Right forelimb (tissue), 1 donor: ENCODE measurements at places on chromosomes 1 and 21.
A peak's percentile ranks its signal among the peaks of the same experiment; 100 is the strongest.

GRCh38 chr1:183023146-183023600 is at the start of gene LAMC1:
TSS of gene LAMC1 (plus strand) at chr1:183023420. CDS start at chr1:183023717, 297 bp downstream.
- peak; percentile 91 for DNase-seq

DNA sequence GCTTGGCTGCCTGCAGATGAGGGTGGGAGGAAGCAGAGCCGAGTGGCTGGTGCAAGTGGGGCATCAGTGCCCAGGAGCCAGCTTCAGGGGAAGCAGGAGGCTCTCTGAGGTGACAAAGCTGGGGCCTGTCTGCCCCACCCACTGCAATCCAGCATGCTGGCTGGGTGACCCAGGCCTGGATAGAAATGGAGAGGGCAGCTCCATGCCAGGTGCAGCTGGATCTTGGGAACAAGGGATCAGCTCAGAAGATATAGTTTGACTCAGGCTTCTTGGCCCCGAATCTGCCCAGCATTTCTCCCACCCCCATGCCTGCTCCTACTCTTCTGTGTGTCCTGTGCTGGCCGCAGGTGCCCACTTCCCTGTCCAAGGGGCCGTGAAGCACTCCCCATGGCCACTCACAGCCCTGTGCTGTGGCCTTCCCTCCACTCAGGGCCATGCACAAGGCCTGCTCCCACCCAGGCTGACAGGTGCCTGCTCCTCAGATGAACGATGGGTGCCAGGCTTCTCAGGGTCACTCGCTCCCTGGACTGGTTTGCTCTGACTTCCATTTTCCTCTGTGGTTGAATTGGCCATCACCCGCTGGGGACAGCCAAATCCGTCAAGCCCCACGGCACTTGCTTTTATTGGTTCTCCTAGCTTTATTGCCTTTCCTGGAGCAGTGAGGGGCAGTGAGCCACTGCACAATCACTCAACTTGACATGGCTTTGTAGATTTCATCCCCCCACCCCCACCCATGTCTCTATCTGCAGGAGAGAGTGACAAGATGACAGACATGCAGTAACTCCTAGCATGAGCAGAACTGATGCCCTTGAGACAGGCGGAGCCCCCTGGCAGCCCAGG is 174.8 kb upstream of the VAMP3 start:
- DNase-seq, result no peak

DNA sequence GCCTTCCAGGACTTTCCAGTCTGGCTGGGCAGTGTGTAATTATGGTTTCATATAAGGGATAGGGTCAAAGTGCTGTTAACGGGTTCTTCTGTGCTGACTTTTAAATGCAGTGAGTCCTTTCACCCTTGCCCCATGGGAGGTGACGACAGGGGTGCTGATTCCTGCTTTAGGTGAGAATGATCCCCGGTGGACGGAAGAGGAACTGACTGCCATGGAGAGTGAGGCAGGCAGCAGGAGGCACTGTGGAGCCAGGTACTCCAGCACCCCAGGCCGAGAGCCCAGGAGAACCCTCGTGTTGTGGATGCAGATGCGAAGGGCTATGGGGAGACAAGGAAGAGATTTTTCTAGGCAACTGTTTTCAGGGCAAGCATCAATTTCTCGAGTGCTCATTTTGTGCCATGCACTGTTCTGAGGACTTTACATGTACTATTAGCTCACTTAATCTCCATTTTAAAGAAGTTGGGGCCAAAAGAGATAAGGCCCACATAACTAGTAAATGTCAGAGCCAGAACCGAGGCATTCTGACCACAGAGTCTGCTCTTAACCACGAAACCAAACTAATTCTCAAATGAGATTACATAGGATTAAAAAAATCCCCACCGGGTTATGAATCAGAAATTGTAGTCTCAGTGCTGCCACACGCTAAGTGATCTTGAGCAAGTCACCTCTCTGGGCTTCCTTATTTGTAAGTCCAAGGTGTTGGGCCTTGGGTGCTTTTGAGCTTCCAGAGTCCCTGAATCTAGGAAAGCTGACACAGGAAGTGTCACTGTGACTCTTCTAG is 28.2 kb downstream of the STPG1 start:
- DNase-seq, result no peak

- DNase-seq, result no peak
Observed at GRCh38 chr1:182624577-182624976, 20.4 kb upstream of the RGS16 start.

- no peak for DNase-seq
Observed at GRCh38 chr1:241308471-241308870, 48.5 kb downstream of the RGS7 start.

DNA sequence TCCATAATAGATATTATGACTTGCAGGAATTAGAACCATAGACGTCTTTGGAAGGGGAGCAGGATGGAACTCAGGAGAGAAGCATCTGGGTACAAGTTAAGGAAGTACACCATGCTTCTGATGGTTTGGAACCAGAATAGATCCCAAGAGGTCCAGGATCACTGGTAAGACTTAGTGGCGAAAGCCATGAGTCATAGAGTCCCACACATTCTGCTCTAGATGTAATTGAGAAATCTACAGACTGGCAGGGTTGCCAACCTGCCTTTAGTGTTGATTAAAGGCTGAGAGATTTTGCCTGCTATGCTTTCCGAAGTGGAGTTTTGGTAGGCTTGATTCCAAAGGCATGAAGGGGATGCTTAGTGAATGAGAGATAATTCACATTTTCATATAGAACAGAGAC is 57.1 kb upstream of the C1orf87 start:
- DNase-seq, result no peak

- DNase-seq, result no peak
Observed at GRCh38 chr1:4718071-4718470, 63.7 kb downstream of the AJAP1 start.

DNA sequence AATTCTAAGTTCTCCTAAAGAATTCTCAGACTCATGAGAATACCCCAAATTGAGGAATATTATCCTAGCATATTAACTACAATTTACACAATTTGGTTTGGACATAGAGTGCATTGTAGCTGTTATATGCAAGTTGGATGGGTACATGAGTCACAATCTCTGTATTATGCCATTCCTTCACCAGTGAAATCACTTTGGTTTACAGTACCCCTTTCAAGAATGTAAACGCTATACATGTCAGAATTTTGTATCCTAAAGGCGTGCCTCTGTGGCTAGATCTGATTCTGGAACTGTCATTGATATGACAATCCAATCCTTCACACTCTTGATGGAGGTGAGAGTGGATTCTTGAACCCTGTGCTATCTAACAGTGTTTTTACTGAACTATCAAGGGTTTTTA is 6.7 kb upstream of the IL10RB start:
- DNase-seq, result no peak

GRCh38 chr1:168273575-168273974 is 7.1 kb upstream of the TBX19 start:
- DNase-seq, result no peak

DNA sequence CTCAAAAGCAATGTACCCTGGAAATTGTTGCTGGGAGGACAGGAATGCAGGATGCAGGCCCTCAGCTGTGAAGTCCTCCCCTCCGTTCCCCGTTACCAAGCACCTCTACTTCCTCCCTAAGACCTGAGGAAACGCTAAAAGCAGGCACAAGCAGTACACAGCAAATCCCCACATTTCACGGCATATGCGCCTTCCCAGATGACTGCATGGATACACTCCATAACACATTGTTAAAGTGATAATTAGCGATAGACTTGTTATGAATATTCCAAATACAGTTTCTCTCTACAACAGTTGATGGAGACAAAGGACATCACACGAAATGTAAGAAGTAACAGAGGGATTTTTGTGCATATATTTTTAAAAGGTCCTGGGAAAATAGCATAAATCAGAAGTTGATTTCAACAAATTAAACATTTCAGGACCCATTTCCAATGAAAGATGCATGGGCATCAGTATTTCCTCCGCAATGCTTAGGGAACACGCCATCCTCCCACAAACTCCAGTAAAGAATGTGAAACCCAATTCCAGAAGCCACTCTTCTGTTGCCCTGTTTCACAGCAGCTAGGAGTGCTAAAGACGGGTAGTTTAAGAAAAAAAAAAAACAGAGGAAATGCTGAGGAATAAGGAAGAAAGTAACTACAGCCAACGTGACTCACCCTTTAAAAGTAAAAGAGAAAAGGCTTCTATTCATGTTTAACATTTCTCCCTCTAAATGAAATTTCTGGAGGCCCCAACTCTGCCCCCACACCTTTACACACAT is 75.5 kb downstream of the HIVEP3 start:
- DNase-seq, result peak; percentile 18

DNA sequence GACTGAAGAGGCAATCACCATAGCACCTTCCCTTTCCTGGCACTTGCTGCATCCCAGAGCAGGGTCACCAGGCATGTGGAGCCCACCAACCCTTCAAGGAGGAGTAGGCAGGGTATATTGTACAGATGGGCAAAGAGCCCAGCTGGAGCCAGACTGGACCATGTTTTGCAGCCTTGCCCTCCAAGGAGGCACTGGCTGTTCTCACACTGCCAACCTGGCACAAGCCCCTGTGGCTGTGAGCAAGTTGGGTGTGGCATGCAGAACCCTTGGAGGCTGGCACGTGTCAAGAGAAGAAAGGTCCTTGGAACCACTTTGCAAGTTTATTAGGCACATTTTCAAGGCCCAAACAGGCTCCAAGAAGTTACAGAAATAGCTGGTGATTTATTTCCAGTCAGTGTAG is 146.4 kb downstream of the FOXD2 start:
- DNase-seq, result peak; percentile 39

DNA sequence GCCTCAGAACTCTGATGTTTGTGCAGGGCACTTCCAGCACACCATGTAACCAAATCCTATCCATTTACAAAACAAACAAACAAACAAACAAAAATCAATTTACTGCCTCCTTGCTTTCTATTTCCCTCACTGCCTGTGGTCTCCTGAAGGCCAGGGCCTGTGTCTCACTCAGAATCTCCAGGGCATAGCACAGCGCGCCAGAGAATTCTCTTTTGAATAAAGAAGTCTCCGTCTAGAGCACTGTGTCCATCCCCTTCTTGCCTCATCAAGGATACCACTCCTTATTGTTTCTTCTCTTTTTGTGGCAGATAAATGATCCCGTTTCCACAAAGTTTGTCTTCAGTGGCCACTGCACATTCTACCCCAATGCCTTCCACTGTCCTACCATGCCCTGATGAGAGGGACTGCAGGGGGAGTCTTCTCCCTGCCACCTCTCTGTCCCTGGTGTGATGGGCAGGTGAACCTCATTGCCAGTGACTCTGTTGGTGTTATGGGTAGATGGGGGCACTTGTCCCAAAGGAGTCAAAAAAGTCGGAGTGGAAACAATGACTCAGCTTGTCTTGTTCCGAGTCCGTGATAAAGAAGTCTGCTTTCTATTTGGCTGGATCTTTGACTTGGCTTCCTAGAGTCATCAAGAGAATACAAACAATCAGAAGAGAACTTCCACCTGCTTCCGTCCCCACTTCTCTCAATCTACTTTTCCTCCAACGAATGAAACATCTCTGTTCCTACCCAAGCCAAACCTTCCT is 30.0 kb downstream of the XCL2 start:
- no peak for DNase-seq

GRCh38 chr1:157105988-157106812 is 6.6 kb upstream of the ETV3L start:
- DNase-seq, result no peak

GRCh38 chr1:223211323-223211985 is 68.4 kb upstream of the TLR5 start:
- DNase-seq, result no peak

DNA sequence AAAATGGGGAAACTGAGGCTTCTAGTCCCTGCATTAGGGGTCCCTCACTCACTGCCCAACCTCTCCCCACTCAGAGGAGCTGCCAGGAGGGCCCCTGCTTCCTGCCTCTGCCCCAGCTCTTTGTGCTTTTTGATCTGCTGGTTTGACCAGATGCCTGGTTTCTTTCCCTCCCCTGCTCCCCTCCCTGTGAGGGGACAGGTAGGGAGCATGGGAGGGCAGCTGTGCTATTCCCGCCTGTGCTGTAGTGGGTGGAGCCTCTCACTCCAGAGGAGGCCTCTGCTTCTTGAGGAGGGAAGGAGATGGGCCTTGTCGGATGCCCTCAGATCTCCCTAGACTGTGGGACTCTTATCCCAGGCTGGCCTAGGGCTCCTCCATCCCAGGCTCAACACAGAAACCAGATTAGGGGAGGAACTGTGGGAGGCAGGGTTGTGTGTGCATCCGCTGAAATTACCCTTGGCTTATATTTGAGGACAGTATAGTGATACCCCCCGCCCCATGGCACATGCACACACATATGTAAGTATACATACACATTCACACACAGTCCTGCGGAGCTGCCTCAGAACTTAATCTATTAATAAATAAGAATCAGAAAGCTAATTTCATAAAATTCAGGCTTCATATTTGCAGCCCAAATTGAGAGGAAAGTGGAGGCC is 4.6 kb downstream of the BOLA1 start:
- DNase-seq, result no peak

DNA sequence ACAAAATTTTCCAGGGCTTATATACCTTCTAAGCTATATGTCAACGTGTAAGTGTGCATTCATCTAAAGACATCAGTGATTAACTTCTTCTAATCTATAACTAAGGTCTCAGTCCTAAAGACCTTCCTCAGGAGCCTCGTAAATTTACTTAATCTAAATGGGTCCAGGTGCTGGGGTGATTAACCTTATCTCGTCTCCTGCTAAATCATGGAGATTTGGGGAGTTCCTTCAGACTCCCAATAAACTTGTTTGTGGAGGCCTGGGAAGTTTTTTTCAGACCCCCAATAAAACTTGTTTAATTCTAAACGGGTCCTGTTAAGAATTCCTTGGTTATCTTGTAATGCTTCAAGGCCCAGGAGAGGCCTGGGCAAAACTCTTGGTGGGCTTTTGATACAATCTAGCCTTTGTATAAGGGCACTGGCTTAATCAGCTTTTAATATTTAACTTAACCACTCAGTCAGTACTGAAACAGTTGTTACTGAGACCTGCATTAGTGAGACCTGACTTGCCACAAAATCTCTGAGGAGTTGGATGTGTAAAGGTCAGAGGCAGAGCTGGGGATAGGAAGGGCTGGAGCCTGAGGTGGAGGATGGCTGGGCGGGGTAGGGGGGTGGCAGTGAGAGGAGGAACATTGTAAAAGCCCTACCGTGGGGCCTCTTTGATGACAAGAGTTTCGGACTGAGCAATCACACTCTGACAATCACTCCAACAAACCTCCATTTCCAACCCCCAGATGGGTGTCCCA is 6.2 kb upstream of the HMGCS2 start:
- DNase-seq, result no peak

- peak; percentile 67 for DNase-seq
Observed at GRCh38 chr1:16082283-16083038, 9.0 kb upstream of the FAM131C start.

DNA sequence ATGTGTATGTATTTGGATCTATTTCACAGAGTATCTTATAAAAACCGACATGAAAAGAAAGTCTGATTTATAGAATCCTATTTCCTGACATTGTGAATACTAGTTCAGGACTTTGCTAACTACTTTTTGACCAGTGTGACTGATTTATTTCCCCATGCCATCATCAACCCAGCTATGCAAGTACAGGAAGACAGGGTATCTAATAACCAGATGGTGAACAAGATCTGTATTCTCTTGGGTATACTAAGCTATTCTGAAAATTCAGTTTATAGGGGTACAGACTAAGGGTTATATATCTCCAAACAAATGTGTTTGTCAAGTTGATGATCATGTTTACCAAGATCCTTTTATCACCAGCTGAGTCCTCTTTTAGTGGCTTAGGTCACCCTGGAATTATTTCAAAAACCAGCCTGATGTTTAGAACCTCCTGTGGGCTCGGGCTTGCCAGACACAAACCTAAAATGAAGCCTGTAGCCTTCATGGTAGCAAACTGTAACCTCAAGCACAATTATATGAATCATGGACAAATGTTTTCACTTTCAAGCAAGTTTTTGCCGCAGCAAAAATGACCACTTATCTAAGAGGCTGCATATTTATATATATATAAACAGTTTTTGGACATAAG is 185.1 kb downstream of the FGGY start:
- no peak for DNase-seq
